ENCODE measurements at places on chromosomes 12 and 14. TPM values are rescaled to one million over a fixed set of nuclear protein-coding genes. Genes with fewer than 3 reads are reported as not detected.

Gene ACOT6
- total RNA-seq, result not detected

Gene NTN4
- total RNA-seq, result not detected

Gene IL31
- total RNA-seq, result 4.0 TPM

Gene LPAR5
- total RNA-seq, result 3.5 TPM

Gene CACNA2D4
- total RNA-seq, result 7.2 TPM

DNA sequence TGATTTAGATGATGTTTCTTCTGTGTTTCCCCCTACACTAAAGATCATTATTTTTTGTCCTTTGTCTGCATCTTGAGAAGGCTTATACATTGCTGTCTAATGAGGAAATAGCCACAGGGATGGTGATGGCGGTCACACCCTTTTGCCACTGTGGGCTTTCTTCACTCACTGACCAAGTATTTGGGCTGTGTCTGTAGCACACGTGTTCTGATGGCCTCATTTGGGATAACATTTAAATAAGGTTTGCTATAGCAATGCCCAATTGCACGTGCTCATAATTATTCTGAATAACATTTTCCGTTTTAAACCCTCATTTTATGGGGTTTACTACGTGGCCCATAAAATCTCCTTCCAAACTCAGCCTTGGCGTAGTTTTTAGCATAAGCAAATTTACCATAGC lies 230.3 kb upstream of the PRICKLE1 start:
- no peak for DNase-seq

DNA sequence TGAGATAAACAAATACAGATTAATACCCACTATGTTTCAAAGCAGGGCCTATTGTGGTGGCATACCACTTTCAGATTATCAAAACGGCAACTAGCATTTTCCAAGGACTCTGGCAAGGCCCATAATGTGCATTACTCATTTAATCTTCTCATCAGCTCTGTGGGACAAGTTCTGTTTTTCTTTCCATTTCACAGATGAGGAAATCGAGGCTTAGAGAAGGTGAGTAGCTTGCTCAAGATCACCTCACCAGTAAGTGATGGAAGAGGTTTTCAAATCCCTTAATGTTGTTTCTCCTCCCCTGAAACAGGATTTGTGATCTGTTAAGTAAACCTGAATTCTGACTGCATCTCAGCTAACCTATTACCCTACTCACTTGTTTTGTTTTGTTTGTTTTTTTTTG lies 3.9 kb upstream of the PYGL start:
- DNase-seq, result no peak

DNA sequence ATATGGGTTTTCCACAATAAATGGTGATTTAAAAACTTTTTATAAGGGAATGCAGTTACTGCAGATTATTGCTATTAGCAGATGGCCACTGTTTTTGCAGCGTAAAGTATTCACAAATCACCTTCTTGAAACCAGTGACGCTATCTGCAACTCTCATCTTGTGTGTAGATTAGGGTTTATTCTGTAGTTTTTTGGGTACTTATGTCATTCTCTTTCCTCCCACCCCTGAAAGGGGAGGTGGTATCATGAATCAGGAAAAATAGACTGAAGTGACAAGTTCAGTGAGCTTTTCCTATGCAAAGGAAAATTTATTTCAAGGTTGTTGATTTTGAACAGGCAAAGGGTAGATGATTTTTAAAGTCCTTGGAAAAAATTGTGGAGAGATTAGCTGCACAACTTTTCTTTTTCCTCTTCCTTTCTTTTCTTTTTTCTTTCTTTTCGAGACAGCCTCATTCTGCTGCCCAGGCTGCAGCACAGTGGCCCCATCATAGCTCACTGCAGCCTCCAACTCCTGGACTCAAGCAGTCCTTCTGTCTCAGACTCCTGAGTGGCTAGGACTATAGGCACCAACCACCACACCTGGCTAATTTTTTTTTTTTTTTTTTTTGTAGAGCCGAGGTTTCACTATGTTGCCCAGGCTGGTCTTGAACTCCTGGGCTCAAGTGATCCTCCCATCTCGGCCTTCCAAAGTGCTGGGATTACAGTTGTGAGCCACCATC lies 1.6 kb downstream of the FRS2 start:
- no peak for DNase-seq

- DNase-seq, result no peak
Observed at GRCh38 chr14:83632375-83632774, 1897.6 kb upstream of the FLRT2 start.

- DNase-seq, result no peak
Observed at GRCh38 chr14:105853907-105854599, 327.7 kb downstream of the TMEM121 start.

- no peak for DNase-seq
Observed at GRCh38 chr12:98058838-98059237, 456.6 kb upstream of the TMPO start.

DNA sequence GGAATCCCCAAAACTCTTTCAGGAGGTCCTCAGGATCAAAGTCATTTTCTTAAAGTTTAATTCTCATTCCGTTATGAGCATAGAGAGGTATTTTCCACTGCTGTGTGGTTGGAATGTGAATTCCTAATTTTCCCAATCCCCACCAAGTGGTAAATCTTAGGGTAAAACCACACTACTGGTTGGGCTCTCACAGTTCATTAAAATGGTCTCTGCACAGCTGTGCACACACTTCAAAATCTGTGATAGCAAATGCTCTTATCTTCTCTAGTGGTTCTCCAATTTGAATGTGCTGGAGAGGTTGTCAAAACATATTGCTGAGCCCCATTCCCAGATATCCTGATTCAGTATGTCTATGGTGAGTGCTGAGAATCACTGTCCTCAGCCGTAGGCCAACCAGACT lies 189.1 kb downstream of the BMP4 start:
- no peak for DNase-seq

All from activated CD4-positive, alpha-beta T cell treated with anti-CD3 and anti-CD28 coated beads for 36 hours (primary cell).